ENCODE measurements at places on chromosomes 1 and 21.

- DNase-seq = no peak
Measured at GRCh38 chr1:228782662-228783417, 47.6 kb downstream of the RHOU start.

DNA sequence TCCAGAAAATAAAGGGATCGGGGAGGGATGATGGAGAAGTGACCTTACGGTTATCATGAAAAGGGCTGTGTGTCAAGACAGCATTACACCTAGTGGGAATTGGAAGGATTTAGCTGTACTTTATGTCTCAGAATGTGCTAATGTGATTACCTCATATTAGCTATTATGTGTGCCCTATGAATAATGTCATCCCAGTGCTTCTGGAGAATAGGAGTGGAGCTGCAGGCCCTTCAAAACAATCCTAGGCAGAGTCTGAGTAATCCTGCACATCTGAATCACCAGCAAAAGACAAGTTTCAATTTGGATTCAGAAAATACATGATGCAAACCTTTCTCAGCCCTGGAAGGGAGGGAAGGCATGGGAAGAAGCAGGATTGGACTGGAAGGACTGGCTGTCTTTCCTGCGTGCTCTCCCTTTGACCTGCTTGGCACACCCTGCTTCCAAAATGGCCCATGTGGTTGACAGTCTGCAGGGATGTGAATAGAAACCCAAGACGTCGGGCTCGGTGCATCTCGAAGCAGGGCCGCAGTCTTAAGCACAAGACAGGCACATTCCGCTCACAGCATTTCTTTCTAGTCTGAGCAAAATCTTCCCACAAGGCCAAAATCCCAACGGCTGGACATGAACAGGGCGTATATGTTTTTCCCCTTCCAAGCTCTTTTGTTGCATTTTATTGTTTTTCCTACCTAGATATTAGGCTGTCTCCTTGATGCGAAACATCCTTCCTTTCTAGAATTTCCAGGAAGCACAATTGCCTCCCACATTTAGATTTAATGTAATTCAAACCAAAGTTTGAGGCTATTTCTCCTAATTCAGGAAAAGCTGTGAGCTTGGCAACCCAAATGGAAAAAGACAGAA is 54.3 kb upstream of the TARBP1 start:
- no peak for DNase-seq

DNA sequence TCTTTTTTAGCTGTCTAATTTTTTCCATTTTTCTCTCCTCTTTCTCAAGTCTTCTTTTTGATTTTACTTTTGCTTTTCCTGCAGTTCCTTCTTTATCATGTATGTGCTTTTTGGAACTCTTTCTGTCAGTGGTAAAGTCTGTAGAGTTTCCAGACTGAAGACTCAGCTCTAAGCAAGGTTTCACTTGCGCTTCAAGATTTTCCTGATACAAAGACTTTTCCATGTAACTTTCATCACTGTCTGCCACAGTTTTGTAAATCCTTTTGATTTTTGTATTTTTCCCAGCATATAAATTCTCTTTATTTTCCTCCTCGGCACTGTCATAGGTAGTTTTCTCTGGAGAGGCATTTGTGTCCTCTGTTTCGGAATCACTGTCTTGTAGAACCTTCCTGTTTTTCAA is 5.5 kb downstream of the CLSPN start:
- no peak for DNase-seq

DNA sequence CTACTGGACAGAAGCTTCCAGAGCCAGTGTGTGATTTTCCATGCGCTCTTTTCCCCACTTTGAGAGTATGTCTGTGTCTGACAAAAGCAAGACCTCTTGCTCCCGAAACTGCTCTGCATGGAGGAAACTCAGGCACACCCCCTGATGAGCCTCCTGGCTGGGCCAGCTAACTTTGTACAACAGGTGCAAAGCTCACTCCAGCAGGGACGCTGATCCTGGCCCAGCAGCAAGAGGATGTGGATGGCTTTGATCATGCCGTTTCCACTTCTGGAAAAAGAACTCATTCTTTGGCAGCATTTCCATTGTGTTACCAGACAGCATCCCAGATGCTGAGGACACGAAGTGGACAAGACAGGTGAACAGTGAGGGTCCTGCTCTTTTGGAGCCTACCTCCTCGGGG is 103.1 kb downstream of the TLR5 start:
- no peak for DNase-seq

- no peak for DNase-seq
Measured at GRCh38 chr1:113321771-113322387, 68.4 kb upstream of the MAGI3 start.

DNA sequence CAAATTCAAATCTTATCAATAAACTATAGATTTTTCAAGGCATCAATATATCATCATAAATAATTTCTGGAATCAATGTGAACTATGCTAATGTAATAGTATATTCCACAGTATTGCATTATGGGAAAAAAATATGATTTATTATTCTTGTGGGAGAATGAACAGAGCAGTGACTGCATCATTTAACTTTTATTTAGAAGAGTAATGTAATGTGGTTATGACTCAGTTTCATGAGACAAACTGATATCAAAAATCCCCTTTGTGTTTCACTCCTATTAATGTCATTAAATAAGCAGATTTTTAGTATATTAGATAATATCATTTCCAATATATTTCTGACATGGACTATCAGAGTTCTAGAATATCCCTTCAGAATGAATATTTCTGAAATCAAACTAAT is 187.6 kb downstream of the LRRC40 start:
- no peak for DNase-seq

DNA sequence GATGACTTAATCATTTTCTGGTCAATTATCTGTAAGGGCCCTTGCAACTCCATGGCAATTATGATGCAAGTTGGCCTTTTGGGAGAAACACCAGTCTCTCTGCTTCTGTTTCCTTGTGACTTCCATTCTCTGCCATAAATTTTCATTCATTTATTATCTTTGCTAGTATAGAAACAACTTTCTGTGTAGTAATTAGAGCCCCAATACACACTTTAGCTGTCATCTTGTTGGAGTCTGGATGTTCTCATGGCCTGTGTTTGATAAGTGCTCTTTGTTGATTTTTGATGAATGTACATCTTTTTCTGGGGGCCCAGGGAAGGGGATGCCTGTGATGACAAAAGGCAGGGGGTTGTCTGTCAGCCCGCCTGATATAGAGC is 22.4 kb downstream of the PROX1 start:
- no peak for DNase-seq

DNA sequence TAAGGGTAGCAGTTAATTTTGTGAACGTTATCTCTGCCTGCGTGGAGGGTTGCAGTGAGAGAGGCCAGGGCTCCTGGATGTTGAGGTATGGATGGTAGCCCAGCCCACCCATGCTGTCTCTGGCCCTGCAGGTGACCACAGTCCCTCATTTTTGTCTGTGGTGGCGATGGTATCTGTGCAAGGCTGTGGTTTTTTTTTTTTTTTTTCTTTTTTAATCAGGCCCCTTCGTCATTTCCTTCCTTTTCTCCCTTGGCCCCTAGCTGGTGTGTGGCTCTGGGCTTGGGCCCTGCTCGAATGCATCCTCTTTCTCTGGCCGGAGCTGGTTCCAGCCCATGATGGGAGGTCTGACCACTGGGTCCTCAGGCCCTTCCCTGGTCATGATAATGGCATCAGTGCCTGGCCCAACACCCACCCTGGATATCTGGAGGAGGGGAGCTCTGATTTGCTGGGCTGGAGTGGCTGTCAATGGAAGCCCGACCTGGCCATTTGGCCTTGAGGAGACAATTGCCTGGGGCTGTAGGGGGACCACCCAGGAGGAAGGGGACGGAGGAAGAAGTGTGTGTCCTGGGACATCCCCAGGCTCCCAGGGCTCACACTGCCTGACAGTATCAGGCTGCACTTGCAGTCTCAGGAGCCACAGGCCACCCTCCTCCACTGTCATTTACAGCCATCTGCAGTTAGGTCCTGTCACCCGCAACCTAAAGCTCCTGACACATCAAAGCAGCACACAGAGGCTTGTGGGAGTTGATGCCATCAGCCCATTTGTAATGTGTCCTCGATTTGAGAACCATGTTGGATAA is 8.1 kb upstream of the RNF187 start:
- no peak for DNase-seq

DNA sequence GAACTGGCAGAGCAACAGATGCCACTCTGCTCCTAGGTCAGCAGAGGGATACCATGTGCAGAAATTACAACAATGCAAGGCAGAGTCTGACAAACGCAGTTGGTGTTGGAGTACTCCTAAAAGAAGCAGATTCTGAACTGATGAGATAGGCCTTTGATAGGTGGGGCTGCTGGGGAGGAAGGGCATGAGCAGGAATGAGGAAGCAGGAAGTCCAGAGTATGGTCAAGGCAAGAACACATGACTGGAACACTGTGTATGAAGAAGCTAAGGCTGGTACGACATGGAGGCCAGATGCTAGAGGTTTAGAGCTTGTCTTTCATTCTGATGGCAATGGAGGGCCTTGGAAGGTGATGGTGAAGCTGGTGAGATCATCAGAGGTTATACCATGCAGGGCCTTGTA is 11.5 kb upstream of the THRAP3 start:
- no peak for DNase-seq

GRCh38 chr1:2229037-2229864 is 1.1 kb downstream of the SKI start:
- DNase-seq = peak; percentile 49

GRCh38 chr21:34590520-34590919 is 24.4 kb downstream of the RCAN1 start:
- DNase-seq = no peak

- DNase-seq = no peak
Measured at GRCh38 chr1:87572008-87572407, 243.3 kb downstream of the LMO4 start.

Data from effector memory CD8-positive, alpha-beta T cell (primary cell).